Activated CD8-positive, alpha-beta memory T cell treated with anti-CD3 and anti-CD28 coated beads for 24 hours (primary cell): ENCODE measurements at places on chromosomes 6 and 20.

- no peak for DNase-seq
These were observed 245.1 kb upstream of the PRSS16 start for GRCh38 chr6:27002447-27002846.

DNA sequence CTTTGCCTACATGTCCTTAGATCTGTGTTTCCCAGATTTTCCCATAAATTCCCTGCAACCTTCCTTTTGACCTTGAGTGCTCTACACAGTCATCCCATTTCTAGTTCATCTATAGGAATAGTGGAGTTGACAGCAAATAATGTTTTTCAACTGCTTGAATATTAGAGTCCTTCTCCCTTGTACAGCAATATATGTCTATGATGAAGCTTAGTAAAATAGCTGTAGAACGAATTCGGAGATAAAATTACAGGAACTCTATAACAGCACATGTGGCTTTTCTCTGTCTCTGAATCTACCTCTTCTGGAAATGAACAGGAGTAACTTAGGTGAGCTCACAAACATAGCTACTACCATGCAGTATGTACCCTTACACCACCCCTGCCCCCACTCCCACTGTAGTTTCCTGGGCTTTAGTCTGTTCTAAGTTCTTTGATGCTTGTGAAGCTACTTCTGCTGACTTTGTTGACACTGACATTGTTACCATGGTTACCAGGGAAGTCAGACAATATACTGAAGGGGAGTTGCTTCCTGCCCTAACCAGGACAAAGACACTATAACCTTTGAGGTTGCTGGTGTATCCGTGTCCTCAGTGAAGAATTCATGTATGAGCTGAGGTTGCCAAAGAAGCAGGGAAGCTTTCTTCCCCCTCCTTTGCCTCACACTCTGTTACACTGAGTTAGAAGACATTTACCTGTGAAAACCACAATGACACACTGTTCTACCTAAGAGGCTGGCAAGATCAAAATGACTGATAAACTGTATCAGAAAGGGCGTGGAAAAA lies 35.8 kb upstream of the SHLD1 start:
- peak; percentile 67 for DNase-seq

DNA sequence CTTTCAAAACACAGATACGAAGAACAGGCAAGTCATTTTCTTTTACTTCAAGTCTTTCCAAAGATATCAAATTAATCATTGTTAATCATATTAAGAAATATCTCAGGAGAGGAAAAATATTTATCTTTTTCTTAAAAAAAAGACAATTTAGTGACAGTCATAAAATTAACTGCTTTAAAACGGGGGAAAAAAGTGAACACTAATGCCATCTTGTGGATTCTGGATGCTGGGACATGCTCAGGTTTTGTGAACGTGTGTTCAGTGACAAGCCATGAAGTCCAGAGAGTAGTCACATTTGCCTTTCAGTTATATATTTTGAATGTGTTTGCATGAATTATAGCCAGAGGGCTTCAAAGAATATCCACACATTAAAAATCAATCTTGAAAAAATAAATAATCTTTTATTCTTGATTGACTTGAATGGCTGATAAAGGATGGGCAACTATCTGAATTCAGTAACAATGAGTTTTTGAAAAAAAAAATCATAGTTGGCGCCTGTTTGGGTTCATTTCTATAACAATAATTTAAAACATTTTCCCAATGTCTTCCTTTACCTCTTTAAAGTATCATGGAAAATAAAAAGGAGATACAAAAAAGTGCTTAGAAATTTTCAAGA lies 74.7 kb upstream of the NOX3 start:
- no peak for DNase-seq

DNA sequence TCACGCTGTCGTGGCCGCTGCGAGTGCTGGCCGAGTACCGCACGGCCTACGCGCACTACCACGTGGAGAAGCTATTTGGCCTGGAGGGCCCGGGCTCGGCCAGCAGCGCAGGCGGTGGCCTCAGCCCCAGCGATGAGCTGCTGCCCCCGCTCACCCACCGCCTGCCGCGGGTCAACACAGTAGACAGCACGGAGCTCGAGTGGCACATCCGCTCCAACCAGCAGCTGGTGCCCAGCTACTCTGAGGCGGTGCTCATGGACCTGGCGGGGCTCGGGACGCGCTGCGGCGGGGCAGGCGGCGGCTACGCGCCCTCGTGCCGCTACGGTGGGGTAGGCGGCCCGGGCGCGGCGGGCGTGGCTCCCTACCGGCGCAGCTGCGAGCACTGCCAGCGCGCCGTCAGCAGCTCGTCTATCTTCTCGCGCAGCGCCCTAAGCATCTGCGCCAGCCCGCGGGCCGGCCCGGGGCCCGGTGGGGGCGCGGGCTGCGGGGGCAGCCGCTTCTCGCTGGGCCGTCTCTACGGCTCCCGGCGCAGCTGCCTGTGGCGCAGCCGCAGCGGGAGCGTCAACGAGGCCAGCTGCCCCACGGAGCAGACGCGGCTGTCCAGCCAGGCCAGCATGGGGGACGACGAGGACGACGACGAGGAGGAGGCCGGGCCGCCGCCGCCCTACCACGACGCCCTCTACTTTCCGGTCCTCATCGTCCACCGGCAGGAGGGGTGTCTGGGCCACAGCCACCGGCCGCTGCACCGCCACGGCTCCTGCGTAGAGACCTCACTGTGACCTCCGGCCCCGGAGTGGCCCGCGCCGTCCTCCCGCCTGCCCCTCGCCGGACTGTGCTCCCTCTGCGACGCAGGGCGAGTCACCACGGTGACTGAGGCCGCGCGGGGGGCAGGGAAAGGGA lies 5.7 kb downstream of the TMEM151B start:
- peak; percentile 67 for DNase-seq

DNA sequence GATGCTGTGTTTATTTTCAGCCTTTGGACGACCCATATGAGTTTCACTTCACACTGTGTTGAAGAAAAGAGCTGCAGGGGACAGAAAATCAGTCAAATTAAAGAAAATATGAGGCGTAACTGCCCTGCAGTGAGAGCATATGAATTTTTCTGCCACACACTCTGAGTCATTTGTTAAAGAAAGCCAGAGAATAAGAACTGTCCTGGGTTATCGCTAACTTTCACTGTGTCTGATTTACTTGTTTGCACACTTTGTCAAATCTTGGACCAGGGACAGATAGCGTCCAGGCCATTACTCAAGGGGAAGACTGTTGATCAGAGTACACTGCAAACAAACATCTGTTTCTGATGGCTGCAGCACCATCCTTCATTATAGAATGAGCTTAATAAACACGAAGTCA lies 126.8 kb upstream of the AGPAT4 start:
- DNase-seq: no peak

DNA sequence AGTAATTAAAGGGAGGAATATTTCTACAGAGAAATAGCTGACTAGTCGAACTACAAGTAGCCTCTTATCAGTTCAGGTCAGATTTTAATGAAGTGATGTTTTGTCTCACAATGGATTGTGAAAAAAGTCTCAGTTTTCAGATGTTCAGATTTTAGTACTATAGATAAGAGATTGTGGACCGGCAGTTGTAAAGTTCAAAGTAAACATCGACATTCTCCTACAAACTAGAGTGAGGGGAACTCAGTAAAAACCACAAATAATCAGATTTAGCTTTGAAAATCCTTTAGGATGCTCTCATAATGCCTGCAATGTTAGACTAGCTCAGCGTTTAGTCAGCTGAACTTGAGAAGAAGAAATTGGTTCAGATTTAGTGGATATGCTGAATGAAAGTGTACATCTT lies 39.9 kb downstream of the RCAN2 start:
- no peak for DNase-seq

GRCh38 chr6:1812034-1812433 lies 202.3 kb downstream of the FOXC1 start:
- no peak for DNase-seq

- no peak for DNase-seq
These were observed 75.0 kb downstream of the CEP57L1 start for GRCh38 chr6:109170333-109170732.

DNA sequence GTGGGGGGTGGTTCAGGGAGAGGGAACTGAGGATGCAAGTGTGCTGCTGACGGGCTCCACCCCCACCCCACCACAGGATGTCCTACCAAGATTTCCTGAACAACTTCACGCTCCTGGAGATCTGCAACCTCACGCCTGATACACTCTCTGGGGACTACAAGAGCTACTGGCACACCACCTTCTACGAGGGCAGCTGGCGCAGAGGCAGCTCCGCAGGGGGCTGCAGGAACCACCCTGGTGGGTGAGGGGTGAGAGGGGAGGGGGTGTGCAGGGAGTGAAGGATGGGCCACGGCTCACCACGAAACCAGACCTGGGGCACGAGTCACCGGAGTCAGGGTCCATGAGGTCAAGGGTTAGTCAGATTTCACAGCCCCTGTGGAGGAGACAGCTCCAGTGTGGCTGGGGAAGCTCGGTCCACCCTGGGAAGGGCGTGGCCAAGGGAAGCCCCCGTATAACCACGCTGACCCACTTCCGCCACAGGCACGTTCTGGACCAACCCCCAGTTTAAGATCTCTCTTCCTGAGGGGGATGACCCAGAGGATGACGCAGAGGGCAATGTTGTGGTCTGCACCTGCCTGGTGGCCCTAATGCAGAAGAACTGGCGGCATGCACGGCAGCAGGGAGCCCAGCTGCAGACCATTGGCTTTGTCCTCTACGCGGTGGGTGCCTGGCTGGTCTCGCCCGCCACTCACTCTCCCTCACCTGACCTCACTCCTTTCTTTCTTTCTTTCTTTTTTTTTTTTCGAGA lies 18.3 kb downstream of the CAPN11 start:
- peak; percentile 66 for DNase-seq

GRCh38 chr20:63219866-63220521 lies 4.1 kb upstream of the YTHDF1 start:
- DNase-seq: no peak

GRCh38 chr20:57993716-57994431 lies 234.6 kb downstream of the ANKRD60 start:
- DNase-seq: no peak

- DNase-seq: no peak
These were observed 83.4 kb downstream of the REV3L start for GRCh38 chr6:111399626-111400025.

GRCh38 chr6:2478200-2478599 lies 232.8 kb upstream of the GMDS start:
- DNase-seq: no peak

DNA sequence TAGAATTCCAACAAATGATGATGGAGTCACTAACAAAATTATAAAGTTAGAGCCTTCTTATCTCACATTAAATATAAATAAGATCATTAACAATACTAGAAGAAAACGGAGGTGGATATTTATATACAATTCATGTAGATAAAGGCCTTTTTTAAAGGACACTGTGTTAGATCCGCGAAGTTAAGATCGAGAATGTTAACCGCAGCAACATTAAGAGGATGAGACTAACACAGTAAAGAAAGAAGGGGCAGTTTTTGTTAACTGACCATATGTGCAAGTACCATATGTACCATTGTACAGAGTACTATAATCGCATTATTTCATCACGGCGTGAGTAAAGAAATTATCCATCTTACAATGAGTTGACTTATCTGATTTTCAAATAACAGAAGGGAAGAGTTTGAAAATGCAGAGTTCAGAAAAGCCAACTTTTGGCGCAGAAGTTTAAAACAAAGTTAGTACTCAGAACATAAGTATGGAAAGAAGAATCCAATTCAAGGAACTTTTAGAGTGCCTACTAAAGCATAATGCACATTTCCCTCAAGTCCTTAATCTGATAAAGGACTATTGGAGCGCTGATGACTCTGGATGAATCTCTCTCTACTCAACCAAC lies 1.4 kb downstream of the FBXL4 start:
- DNase-seq: no peak

DNA sequence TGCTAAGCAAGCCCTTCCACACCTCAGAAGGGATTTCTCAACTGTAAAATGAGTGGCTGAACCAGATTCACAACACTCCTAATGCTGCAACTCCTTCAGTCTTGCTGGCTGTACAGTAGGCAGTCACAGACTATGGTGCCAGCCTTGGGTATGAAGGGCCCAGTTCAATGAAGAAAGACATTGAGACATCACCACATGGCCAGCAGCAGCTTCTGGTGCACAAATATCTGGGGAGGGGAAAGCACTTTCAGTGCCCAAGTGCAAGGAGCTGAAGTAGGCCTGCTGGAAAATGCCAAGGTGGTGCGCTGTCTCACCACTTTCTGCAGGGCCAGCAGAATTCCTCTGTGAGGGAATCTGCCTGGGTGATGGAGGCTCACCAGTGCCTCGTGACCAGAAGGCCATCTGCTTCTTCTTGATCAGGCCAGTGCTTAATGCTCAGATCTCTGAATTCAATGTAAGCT lies 1.8 kb downstream of the PLA2G7 start:
- no peak for DNase-seq
